ENCODE measurements at places on chromosomes 11 and 22.

- no peak for DNase-seq
Measured at GRCh38 chr11:108160970-108161566, 39.7 kb downstream of the ACAT1 start.

- DNase-seq = no peak
Measured at GRCh38 chr11:102459393-102459792, 6.8 kb upstream of the TMEM123 start.

- no peak for DNase-seq
Measured at GRCh38 chr11:78418584-78419211, 1.1 kb upstream of the GAB2 start.

GRCh38 chr11:32597921-32598320 is 14.3 kb downstream of the EIF3M start:
- no peak for DNase-seq

DNA sequence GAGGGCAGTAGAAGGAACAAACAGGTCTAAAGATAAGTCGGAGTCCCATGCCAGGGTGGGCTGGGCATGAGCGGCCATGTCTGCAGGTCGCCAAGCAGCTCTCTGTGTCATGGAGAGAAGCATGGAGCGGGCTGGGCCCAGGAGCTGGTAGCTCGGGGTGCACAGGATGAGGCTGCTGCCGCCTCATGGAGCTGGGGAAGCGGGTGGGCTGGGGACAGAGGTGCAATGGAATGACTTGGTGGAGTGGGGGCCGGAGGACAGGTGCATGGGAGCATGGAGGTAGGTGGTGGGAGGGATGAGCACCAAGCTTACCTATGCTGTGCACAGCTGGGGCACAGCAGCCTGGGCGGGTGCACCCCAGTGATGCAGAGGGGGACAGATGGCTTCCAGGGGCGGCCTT is 3.6 kb downstream of the NRXN2 start:
- no peak for DNase-seq

DNA sequence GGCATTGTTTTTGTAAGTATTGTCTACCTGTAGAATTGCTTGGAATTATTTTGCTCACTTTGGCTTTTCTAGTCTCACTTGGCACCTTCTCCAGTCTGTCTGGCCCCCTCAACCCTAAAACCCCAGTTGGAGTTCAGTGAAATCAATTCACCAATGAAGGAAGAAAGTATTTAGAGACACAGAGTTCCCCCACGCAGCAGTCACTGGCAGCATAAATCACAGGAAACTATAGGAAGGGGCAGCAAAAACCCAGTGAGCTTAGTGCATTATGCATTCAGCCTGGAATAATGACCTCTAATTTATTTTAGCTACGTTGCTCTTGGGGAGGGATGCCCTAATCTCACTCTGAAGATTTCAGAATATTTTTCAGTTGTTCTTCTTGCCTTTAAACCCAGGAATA is 204.7 kb upstream of the BLID start:
- DNase-seq = no peak

DNA sequence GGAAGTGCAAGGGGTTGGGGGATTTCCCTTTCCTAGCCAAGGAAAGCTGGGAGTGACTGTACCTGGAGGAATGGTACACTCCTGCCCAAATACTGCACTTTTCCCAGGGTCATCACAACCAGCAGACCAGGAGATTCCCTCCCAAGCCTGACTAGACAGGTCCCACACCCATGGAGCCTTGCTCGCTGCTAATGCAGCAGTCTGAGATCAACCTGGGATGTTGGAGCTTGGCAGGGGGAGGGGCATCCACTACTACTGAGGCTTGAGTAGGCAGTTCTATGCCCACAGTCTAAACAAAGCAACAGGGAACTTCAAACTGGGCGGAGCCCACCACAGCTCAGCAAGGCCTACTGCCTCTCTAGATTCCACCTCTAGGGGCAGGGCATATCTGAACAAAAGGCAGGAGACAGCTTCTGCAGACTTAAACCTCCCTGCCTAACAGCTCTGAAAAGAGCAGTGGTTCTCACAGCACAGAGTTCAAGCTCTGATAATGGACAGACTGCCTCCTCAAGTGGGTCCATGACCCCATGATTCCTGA is 58.5 kb downstream of the SLC22A9 start:
- no peak for DNase-seq

DNA sequence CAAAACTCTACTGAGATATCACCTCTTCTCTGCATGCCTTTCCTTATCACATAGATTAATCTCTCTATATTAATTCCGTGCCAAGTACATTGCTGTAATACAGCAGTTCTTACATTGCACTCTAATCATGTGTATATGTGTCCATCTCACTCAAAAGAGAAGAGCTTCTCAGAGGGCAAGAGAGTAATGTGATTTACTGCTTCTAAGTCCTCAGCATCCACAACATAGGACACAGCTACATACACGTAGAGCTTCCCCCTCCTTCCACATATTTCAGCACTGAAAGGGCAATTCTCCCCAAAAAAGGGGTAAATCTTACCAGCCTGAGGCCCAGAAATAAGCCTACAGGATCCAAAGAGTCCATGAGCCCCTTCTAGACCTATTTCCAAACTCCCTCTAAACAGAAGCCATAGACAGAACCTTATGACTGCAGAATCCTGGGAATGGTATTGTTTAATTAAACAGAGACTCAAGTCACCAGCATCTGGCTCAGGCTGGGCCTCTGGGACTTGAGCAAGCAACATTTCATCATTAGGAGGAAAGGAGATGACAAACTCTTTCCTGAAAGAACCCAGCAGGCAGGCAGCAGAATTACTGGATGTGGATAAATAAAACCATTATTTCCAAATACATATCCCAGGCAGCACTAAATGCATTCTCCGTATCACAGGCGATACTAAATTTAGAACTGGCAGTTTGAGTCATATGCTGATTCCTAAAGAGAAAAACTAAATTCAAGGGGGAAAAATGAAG is 87.2 kb downstream of the KCNC1 start:
- DNase-seq = no peak

DNA sequence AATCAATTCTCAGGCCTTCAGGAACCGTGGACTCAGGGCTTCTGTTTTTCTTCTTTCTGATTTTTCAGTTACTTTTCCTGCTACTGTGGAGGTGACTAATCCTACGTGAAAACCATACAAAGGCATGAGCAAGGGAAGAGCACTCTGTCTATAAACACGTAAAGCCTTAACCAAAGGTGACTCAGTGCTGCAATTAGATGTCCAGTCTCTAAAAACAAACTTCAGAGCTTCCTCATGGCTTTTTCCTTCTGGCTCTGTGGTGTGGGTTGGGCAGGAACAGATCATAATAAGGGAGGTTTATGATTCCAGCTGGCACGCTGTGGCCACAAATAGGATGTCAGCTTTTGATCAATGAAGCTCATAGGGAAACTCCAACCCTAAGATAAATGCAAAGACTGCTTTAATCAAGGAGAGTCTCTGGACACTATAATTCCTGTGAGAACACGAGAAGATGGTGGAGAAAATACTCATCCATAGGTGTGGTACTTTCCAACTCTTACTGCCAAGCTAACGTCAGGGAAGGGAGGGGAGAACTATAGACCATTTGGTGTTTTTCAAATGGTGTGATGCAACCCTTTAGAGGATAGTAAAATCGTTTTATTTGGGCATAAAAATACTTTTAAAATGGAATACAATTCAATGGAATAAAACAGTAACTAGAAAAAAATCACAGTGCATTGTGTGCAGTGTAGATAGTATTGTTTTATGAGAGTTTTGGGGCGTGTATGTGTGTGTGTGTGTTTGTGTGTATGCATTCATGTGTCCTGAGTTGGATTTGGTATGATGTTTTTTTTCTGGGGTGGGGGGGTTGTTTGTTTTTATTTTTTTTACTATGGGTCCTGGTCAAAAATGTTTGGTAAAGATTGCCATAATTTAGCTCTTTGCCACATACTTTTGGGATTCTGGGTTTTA is at the start of gene NXPE2:
Gene NXPE2, plus strand, starts transcription at position 403 of the 912 bp plus-strand sequence. Its CDS starts 49 bp downstream, at position 452.
- no peak for DNase-seq

GRCh38 chr11:19766810-19767209 is 54.2 kb downstream of the NAV2 start:
- no peak for DNase-seq

GRCh38 chr22:39175353-39176142 is 23.1 kb upstream of the CBX7 start:
- no peak for DNase-seq

- DNase-seq = no peak
Measured at GRCh38 chr11:15213471-15214231, 98.9 kb downstream of the INSC start.

GRCh38 chr11:94956963-94957362 is 16.4 kb downstream of the CWC15 start:
- no peak for DNase-seq

DNA sequence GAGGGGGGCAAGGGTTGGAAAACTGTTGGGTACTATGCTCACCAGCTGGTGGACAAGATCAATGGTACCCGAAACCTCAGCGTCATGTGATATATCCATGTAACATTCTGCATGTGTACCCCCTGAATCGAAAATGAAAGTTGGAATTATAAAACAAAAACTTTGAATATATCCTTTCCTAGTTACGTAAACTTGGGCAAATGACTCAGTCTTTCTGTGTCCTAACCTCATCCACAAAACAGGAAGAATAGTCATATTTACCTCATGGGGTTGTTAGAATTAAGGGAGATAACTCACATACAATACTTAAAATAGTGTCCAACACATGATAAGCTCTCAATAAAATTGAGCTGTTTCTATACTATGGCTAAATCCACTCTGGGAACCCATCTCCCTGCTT is 620.1 kb upstream of the KIRREL3 start:
- DNase-seq = no peak

- DNase-seq = no peak
Measured at GRCh38 chr11:92854952-92855351, 114.5 kb upstream of the MTNR1B start.
